ENCODE measurements at places on chromosomes 7 and 10. TPM values are rescaled to one million over a fixed set of nuclear protein-coding genes. Genes with fewer than 3 reads are reported as not detected.

- DNase-seq: no peak
- H3K27ac ChIP-seq: no peak overlapping the region
- no peak overlapping the region for H3K4me3 ChIP-seq
- no peaks in the 10 kb centered on the region for H3K36me3 ChIP-seq
- H3K4me1 ChIP-seq: no peaks in the 10 kb centered on the region
- H3K27me3 ChIP-seq: no peaks in the 10 kb centered on the region
Observed at GRCh38 chr10:24571870-24572450, 151.7 kb downstream of the ARHGAP21 start.

DNA sequence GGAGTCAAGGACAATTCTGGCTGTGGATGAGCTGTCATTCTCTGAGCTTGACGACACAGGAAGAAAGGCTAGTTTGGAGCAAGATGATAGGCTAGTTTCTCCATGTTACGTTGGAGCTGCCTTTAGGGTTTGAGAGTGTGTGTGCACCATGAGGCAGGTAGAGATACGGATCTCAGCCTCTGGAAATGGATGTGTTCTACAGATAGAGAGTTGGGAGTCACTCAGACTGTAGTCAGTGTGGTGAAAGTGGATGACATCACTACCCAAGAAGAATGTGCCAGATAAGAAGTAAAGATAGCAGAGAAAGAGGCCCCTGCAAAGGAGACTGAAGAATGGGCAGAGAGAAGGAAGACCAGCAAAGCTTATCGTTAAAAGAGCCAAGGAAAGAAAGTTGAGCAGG lies 42.4 kb downstream of the PNLIPRP3 start:
- no peak overlapping the region for H3K27ac ChIP-seq
- no peak for DNase-seq
- no peaks in the 10 kb centered on the region for H3K36me3 ChIP-seq
- H3K27me3 ChIP-seq: no peaks in the 10 kb centered on the region
- H3K4me1 ChIP-seq: no peaks in the 10 kb centered on the region

DNA sequence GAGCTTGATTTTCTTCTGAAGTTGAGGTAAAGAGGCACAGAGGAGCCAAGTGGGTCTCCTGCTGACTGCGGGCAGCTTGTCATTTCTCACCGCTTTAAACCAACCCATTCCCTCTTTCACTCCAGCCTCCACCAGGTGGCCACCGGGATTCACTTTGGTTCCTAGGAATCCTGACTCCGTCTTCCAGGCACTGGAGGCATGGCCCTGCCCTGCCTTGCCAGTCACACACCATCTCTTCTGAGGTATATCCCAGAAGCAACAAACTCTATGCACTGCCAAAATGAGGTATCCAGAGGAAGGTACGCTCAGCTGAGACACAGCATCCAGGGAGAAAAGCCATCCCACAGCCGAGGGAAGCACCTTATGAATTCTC lies 280.8 kb downstream of the TNS3 start:
- no peaks in the 10 kb centered on the region for H3K27me3 ChIP-seq
- H3K36me3 ChIP-seq: peaks cover 28% of the 10 kb centered on the region
- H3K27ac ChIP-seq: no peak overlapping the region

DNA sequence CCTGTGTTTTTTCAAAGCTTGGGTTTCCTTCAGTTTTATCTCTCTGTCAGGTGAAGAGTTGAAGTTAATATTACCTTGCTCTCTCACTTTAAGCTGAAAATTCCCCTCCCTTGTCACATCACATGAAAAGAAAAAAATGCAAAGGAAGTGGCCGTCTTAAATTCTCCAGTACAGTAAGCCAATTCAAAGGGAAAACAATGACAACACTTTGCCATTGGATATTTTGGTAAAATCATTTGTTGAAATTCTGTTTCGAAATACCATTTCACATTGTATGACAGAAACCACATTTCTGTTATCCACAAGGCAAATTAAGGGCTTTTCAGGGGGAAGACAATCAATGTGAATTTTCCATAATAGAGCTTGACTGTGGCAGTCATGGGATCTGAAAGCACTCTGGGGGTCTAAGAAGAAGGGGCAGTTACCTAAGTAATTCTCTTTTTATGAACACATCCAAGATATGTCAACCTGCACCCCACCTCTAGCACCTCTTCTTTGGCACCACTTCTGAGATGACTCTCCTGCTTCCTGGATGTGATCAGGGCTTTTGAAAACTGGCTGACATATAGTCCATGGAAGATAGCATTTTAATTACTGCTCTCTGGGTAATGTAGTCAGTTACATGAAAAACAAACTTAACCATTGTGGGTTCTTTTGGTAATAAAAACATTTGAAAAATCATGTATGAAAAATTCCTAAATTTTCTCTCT lies 63.8 kb downstream of the ENTPD1 start:
- no peak overlapping the region for H3K4me3 ChIP-seq
- H3K36me3 ChIP-seq: no peaks in the 10 kb centered on the region
- peaks cover 19% of the 10 kb centered on the region for H3K4me1 ChIP-seq
- H3K27ac ChIP-seq: peak overlapping the region; percentile 12
- H3K27me3 ChIP-seq: no peaks in the 10 kb centered on the region
- DNase-seq: no peak

- H3K4me1 ChIP-seq: peaks cover 19% of the 10 kb centered on the region
- no peaks in the 10 kb centered on the region for H3K27me3 ChIP-seq
- DNase-seq: no peak
- no peaks in the 10 kb centered on the region for H3K36me3 ChIP-seq
- H3K4me3 ChIP-seq: no peak overlapping the region
Observed at GRCh38 chr10:70379581-70380176, 2.7 kb downstream of the LRRC20 start.

- DNase-seq: no peak
- peak overlapping the region; percentile 96 for H3K27ac ChIP-seq
- H3K4me3 ChIP-seq: peak overlapping the region; percentile 91
- peaks cover 14% of the 10 kb centered on the region for H3K27me3 ChIP-seq
Observed at GRCh38 chr10:11017000-11017569, 587 bp upstream of the CELF2 start.

DNA sequence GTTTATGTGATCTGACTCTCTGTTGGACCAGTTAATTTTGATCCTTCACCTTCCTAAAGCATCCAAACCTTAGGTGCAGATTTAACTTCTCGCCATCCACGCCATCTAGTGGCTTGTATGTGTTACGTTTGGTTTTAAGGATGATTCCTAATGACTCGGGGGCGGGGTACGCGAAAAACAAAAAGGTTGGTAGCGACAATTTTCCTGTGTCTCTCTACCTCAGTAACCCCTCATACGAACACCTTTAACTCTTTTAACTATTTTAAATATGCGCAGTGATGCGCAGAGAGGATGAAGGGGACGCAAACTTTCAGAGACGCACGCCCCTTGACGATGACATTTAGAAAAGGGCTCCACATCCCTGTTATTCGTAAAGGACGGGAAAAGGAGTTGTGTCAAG lies 714 bp upstream of the KCND2 start:
- H3K36me3 ChIP-seq: no peaks in the 10 kb centered on the region
- peaks cover 15% of the 10 kb centered on the region for H3K4me1 ChIP-seq
- peak overlapping the region; percentile 54 for H3K4me3 ChIP-seq
- no peak for DNase-seq

GRCh38 chr7:115009139-115009538 lies 87.2 kb downstream of the MDFIC start:
- DNase-seq: no peak
- no peak overlapping the region for H3K27ac ChIP-seq
- peaks cover 23% of the 10 kb centered on the region for H3K4me1 ChIP-seq
- H3K4me3 ChIP-seq: no peak overlapping the region

GRCh38 chr7:75937958-75938786 lies 23.2 kb downstream of the POR start:
- peaks cover 12% of the 10 kb centered on the region for H3K4me1 ChIP-seq
- no peaks in the 10 kb centered on the region for H3K36me3 ChIP-seq
- no peaks in the 10 kb centered on the region for H3K27me3 ChIP-seq
- no peak overlapping the region for H3K27ac ChIP-seq

Gene FAM13C
- total RNA-seq: 12.6 TPM

Gene LAMB4
- 212 TPM for total RNA-seq

Gene C10orf62
- not detected for total RNA-seq
